AG08395 (cell line): ENCODE measurements at places on chromosomes 11 and 22.

DNA sequence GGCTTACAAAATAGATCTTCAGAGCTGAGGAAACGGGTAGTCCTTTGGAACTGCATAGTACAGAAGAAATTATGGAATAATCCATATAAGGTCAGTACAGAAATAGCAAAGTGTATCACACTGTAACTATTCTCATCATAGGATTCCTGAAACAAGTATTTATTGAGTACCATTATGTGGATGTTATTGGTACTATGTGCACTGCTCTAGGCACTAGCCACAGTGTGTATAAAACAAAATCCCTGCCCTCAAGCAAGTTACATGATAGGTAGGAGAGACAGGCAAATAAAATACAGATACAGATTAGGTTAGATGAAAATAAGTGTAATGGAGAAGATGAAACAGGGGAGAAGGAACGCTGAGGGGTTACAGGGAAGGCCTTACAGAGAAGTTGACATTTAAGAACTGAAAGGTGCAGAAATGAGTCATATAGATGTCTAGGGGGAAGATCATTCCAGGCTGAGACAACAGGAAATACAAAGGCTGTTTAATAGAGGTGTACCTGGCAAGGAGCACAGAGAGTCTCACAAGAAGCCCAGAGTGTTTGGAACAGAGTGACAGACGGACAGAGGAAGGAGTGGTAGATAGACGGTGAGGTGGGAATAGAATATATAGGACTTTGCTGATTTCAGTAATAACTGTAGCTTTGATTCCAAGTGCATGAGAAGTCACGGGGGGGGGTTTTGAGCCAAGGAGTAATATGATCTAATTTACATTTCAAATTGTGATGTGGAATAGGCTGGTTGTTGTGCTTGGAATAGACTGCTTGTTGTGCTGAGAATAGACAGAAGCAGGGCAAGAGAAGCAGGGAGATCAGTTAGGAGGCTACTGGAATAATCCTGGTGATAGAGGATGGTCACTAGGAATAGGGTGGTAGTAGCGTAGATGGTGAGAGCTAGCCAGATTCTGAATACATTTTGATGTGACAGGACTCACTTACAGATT lies 13.7 kb downstream of the RNF141 start:
- no peak for DNase-seq

GRCh38 chr11:72254299-72254993 lies 10.5 kb upstream of the PHOX2A start:
- DNase-seq: no peak

DNA sequence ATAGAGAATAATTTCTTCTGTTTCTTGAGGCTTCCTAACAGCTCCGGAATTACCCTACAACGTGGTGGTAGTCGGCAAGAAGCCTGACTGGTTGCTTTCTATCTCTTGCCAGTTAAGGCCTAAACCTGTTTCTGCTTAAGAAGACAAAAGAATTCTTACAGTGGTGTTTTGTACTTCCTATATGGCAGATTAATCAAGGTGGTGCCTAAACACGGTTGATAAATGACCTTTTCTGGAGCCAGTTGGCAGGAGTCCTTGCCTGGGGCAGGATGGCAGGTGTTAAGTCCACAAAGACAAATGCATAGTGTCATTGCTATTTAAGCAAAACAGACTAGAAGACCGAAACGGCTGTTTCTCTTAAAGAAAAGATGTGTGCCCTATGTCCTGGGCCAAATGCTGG lies 9.9 kb downstream of the GVQW3 start:
- no peak for DNase-seq

GRCh38 chr11:74612877-74613276 lies 20.5 kb downstream of the POLD3 start:
- no peak for DNase-seq

GRCh38 chr11:125062931-125063428 lies at the start of gene SLC37A2:
Gene SLC37A2 (plus strand): TSS chr11:125063305. CDS start chr11:125063368, 63 bp downstream.
- peak; percentile 87 for DNase-seq

DNA sequence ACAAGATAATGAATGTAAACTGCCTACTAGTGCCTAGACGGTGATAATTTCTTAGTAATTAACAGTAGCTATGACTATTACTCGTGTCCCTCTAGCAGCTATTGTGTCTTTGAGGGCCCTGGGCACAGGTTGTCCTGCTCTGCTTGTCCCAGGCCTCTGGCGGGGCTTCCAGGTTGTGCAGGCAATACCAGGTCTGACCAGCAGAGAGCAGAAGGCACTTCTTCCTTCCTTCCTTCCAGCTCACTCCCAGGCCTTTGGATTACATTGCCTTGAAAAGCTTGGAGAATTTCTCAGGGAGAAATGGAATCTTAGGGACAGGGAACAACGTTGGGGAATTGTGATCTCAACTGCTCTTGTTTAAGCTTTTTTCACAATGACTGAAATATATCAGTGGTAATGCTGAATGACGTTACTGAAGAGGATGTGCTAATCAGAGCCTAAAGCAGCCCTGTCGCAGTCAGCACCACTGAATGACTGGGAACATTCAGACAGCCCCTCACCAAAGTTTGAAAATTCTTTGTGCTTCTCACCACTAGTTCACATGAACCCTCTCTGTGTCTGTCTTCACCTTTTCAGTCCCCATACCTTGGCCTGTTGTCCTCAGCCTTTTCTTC lies 8.4 kb upstream of the CCKBR start:
- DNase-seq: peak; percentile 81

- DNase-seq: no peak
Observed at GRCh38 chr22:45203150-45203951, 37.3 kb downstream of the KIAA0930 start.

DNA sequence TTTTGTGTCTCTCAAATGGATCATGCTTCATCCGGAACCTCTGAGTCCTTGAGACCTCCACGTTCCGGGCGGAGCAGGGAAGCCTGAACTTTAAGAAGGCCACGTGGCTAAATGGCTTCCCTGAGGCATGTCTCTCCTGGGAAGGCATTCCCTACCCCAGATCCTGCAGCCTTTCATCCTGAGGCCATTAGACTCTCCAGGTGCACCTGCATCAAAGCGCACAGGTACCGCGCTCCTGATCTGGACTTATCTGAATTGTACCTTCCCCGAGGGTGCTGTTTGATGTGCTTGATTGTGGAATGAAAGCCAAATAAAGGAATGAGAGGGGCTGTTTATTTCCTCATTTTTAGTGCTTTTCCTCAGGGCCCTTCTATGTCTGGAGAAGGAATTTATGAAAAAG lies 22.5 kb downstream of the C22orf31 start:
- DNase-seq: no peak

DNA sequence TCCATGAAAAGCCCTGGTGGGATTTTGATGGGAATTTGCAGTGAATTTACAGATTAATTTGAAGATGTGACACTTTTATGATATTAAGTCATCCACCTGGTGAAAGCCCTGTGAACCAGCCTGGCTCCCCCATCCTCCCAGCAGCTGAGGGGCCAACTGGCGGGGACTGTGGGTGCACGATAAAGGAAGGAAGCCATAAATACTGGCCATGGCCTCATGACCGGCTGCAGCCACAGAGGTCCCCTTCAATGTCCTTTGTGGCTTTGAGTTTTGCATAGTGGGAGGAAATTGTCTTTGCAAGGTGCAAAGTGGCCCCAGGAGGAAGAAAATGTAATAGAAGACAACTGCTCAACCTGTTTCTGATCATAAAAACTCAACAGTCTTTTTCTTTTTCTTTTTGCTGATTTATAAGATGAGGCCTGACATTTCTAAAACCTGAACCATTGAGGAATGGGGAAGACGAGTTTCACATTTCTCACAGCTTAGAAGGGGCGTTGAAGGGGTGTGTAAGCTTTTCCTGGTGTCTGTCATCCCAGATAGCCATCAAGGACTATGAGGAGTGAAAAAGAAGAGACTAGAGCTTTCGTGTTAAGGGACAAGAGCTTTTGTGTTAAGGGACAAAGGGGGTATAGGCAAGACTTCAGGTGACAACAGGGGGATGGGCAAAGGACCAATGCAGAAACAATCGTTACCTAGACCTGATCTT lies 6.3 kb upstream of the NDUFV1 start:
- DNase-seq: no peak

DNA sequence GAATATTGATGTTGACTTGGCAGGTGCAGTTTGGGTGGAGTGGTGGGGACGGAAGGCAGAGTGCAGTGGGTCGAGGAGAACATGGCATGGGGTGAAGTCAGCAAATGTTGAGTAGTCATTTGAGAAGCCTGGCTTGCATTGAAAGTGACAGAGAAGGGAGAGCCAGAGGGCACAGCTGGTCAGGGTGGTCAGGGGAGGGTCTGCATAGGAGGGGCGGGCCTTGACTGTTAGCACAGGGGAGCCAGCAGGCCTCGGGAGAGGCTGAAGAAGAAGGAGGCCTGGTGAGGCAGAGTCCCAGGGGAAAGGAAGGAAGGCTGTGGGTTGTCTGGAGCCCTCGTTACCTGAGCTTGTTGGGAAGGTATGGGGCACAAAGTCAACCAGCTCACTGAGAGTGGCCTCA lies 230.8 kb upstream of the TBCEL start:
- no peak for DNase-seq

DNA sequence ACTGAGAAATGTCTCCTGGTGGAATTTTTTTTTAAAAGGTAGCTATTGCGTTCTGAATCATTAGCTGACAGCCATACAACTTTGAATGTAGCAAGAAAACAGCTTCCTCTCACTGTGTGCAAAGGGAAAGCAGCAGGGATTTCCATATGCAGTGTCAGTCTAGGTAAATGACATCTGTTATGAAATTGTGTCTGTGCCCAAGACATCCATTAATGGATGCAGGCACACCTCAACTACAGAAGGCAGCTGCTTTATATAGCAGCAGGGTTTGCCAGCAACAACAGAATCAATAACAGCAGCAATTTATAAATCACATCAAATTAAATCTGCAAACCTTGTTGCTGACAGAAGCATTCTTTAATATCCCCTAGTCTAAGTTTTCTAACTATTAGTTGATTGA lies 745.3 kb upstream of the RAG2 start:
- no peak for DNase-seq

GRCh38 chr11:1557904-1558774 lies 13.9 kb downstream of the DUSP8 start:
- peak; percentile 93 for DNase-seq

- peak; percentile 73 for DNase-seq
Observed at GRCh38 chr11:9219572-9219971, 45.6 kb downstream of the DENND5A start.

- no peak for DNase-seq
Observed at GRCh38 chr11:69201764-69202370, 46.1 kb downstream of the SMIM38 start.

DNA sequence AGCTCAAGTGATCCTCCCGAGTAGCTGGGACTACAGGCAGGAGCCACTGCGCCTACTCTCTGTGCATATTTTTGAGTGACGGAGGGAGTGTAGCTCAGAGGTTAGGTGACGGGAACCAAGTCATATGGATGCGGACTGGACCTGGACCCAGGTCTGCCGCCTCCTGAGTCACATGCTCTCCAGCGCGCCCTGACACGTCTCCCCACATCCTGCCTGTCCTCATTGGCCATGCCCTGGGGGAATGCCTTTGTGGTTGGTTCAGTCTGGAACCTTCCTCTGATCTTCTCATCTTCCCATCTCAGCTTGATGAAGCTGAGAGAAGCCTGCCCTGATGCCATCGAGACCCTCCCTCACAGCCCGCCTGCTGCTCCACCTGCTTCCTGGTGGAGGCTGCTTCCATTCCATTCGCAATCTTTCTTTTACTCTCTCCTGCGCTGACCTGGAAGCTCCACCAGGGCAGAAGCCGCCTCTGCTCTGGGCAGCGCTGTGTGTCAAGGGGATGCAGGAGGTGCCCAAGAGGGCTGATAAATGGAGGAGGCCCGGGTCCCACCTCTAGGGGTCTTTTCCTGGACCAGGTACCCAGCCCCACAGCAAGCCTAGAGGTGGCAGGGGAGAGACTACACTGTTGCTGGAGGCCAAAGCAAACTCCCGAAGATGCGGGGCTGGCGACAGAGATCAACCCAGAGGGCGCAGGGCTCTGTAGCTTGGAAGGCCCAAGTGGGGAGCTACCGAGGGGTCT lies 13.9 kb upstream of the BAIAP2L2 start:
- no peak for DNase-seq

DNA sequence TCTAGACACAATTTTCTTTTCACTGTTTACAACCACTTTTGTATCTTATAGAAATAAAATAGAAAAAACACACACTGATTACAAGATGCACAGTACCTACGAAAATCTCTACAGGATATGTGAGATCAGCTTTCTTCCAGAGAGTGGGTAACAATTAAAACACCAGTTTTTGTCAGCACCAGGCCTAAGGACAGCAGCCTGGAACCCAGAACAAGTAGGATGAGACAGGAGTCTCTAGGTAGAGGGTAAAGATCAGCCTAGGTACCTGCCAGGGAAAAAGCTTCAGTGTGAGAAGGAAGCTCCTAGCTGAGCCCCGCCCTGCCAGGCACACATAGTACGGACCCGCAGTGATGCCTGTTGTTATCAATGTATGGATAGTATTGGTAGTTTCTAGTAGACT lies 61.9 kb downstream of the KIRREL3 start:
- no peak for DNase-seq

DNA sequence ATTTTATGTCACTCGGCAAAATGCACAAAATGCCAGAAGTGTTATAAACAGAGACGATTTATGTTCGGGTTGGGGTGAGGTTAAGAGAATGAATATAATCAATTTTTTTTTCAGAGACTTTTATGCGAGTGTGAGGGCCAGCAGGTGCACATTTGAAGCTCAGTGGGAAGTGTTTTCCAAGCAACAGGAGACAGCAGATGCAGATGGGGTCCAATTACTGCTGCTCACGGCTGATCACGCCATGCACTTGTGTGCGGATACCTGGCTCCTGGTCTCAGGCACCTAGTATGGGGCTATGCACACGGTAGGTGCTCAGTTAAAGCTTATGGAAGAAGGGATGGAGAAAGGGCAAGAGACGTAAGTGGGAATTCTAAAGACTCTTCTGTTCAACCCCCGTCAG lies 249.1 kb downstream of the MIAT start:
- DNase-seq: no peak

DNA sequence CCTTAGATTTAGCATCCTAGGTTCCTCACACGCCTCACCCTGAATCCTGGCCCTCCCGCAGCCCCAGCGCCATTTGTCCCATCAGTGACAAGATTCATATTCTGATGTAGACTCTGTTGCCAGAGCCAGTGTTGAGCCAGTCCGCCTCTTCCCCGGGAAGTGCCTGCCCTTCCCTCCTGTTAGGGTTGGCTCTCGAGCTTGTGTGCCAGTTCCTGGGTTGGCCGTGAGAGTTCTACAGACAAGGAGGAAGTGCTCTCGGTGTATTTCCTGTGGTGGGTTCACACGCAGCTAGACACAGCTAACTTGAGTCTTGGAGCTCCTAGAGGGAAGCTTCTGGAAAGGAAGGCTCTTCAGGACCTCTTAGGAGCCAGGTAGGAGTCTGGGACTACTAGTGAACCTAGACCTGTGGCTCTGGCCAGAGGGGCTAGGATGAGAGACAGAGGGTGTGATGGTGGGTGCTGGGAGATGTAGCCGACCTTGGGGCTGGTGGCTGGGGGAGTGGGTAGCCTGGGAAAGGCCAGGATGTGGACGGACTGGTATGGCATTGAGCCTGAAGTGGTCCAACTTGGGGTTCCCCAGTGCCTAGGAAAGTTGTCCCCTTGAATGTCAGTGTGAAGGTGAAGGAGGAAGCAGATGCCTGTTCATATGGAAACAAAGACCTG lies at the start of gene IL18BP:
TSS of gene IL18BP (plus strand) at position 261 of the 662 bp plus-strand sequence. CDS start 1,076 bp downstream, outside the sequence.
- DNase-seq: no peak

GRCh38 chr22:45757068-45757467 lies 85.4 kb downstream of the ATXN10 start:
- DNase-seq: peak; percentile 57

- DNase-seq: no peak
Observed at GRCh38 chr11:26229981-26230380, 101.9 kb upstream of the ANO3 start.
